Transverse colon (tissue), 4 donors: ENCODE measurements at places on chromosomes 7 and 10.
A peak's percentile ranks its signal among the peaks of the same experiment; 100 is the strongest.

- no peaks in the 10 kb centered on the region for H3K4me1 ChIP-seq
- no peaks in the 10 kb centered on the region for H3K27me3 ChIP-seq
- no peak overlapping the region for H3K27ac ChIP-seq
These were observed 74.6 kb downstream of the CUL1 start for GRCh38 chr7:148773334-148773733.

DNA sequence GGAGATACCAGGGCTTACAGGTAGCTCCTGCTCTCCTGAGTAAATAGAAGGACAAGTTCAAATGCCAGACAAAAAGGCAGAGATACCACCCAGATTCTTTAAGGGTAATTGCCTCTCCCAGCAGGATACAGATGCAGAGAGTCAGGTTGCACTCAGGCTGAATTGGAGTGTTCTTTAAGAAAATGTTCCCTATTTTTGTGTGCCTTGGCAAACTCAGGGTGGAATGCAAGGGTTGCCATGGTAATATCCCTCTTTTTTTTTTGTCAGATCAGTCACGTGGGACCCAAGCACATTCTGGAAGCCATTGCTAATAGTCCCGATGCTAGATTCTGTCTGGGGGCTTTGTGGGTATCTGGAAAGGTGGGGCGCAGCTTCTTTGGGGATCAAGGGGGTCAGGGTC lies 628.0 kb downstream of the CALN1 start:
- H3K27ac ChIP-seq, result no peak overlapping the region
- no peak for DNase-seq
- H3K27me3 ChIP-seq, result no peaks in the 10 kb centered on the region
- no peaks in the 10 kb centered on the region for H3K4me1 ChIP-seq

DNA sequence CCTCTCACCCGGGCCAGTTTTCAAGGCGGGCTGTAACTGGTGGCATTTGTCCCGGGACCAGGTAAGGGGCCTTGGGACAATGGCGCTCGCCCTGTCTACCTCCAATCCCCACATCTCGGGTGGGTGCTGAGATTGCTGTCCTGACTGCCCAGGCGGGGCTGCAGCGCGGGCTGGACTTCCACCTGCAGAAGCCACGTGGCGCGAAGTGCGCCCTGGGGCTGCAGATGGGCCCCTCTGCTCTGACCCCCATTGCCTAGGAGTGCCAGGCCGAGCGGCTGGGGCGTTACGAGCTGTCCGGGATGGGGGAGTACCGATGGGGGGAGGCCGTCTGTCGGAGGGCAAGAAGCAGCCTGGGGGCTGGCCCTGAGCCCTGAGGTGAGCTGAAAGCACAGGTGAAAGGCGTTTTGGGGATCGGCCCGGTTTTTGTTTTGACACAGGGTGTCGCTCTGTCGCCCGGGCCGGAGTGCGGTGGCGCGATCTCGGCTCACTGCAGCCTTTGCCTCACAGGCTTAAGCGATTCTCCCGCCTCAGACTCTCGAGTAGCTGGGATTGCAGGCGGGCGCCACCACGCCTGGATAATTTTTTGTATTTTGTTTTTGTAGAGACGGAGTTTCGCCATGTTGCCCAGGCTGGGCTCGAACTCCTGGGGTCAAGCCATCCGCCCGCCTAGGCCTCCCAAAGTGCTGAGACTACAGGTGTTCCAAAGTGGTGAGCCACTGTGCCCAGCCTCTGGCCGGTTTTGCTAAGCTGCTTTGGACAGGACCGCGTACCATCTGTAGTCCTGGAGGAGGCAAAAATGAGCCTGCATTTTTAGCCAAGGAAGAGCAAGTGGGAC lies at the start of gene SFXN2:
SFXN2 (plus strand) TSS at position 16 of the 835 bp plus-strand sequence. CDS start 12,001 bp downstream, outside the sequence.
- peak; percentile 47 for DNase-seq
- peak within 1 kb of the TSS; percentile 88 for H3K4me3 ChIP-seq
- no peaks in the 10 kb centered on the region for H3K36me3 ChIP-seq
- H3K27ac ChIP-seq, result peak within 1 kb of the TSS; percentile 93

DNA sequence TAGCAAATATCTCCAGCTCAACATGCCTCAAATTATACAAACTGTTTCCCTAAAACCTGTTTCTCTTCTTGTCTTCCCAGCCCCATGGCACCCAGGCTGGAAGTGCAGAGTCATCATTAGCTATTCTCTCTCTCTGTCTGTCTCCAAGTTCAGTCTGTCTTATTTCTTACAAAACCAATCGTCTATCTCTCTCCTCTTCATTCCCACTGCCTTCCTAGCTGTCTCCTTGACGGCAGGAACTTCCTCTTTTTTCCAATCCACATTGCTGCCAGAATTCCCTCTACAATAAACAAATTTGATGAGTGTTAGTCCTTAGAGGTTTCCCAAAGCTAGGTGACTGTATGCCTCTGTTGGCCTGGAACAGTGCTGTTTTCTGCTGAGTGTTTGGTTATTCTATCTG lies 14.9 kb upstream of the ZNRF2 start:
- no peaks in the 10 kb centered on the region for H3K36me3 ChIP-seq
- no peak for DNase-seq
- no peaks in the 10 kb centered on the region for H3K27me3 ChIP-seq
- no peaks in the 10 kb centered on the region for H3K4me1 ChIP-seq
- no peak overlapping the region for H3K4me3 ChIP-seq

GRCh38 chr10:73519336-73519735 lies 23.5 kb upstream of the PPP3CB start:
- no peaks in the 10 kb centered on the region for H3K27me3 ChIP-seq
- H3K4me1 ChIP-seq, result no peaks in the 10 kb centered on the region
- no peak overlapping the region for H3K4me3 ChIP-seq
- DNase-seq, result no peak

DNA sequence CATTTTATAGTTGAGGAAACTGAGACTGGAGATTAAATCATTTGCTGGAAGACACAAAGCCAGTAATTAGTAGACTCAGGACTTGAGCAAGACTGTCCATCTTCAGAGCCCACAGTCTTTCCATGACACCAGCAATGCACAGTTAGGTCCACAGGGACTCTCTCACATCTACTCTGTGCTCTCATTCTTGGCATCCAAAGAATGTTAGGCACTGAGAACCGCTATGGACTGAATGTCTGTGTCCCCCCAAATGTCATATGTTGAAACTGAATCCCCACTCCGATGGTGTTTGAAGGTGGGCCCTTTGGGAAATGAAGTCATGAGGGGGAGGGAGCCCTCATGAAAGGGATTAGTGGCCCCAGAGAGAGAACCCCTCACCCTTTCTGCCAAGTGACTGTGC lies 100.6 kb downstream of the LANCL2 start:
- H3K4me3 ChIP-seq, result no peak overlapping the region
- H3K27me3 ChIP-seq, result no peaks in the 10 kb centered on the region
- peaks cover 14% of the 10 kb centered on the region for H3K36me3 ChIP-seq
- H3K4me1 ChIP-seq, result no peaks in the 10 kb centered on the region

GRCh38 chr7:48525736-48526732 lies 354.8 kb downstream of the ABCA13 start:
- no peak overlapping the region for H3K27ac ChIP-seq
- H3K36me3 ChIP-seq, result no peaks in the 10 kb centered on the region
- H3K4me1 ChIP-seq, result no peaks in the 10 kb centered on the region
- no peaks in the 10 kb centered on the region for H3K27me3 ChIP-seq
- DNase-seq, result no peak

DNA sequence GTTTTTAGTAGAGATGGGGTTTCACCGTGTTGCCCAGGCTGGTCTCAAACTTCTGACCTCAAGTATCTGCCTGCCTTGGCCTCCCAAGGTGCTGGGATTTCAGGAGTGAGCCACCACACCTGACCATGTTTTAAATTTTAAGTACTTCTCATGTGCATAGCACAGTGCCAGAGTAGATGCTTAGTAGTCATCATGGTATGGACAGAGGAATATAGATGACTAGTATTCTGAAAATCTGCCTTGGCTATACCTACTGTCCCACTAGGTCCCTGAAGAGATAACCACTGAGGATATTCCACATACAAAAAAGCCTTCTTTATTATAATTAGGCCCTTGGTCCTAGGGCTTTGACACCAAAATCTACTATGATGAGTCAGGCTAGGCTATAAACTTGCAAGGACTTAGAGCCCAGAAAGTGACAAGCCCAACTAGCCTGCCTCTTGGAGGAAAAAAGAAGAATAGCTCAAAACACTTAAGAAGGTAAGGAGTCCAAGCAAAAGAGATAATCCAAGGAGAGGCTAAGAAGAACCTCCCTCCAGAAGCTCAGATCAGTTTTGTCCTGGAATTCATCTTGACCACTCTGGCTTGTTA lies 34.0 kb downstream of the LUC7L2 start:
- no peaks in the 10 kb centered on the region for H3K4me1 ChIP-seq
- H3K27ac ChIP-seq, result no peak overlapping the region
- DNase-seq, result no peak
- H3K27me3 ChIP-seq, result no peaks in the 10 kb centered on the region

DNA sequence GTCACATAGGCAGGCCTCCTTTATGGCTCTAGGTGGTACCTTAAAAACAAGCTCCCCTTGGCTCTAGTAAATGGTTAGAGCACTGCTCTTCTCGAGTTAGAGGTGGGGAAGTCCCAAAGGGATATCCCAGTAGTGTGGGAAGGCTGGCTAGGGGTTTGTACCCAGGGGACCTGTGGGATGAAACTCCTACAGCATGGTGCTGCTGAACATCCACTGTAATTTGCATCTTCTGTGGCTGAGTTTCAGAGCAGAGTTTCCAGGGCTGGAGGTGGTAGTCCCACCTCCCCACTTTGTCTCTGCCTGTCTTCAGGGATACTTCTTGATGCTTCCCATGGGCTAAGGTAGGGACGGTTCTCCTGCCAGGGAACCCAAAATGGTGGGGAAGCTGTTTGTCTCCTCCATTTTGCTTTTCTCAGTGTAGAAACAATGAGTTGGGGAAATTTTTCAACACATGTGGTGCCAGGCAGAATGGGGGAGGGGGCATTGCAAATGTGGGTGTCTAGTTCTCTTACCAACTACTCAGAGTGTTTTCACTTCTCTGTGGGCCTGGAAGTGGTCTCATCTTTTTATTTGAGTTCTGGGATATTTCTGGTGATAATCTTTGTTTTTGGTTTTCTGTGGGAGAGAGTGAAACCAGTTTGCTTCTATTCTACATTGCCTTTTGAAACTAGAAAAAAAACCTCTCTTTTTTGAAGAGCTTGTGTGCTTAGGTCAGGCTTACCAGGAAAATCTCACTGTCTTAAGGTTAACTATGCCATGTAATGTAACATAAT lies 36.3 kb downstream of the SCART1 start:
- no peaks in the 10 kb centered on the region for H3K4me1 ChIP-seq
- H3K27ac ChIP-seq, result no peak overlapping the region
- H3K36me3 ChIP-seq, result no peaks in the 10 kb centered on the region
- no peak overlapping the region for H3K4me3 ChIP-seq

DNA sequence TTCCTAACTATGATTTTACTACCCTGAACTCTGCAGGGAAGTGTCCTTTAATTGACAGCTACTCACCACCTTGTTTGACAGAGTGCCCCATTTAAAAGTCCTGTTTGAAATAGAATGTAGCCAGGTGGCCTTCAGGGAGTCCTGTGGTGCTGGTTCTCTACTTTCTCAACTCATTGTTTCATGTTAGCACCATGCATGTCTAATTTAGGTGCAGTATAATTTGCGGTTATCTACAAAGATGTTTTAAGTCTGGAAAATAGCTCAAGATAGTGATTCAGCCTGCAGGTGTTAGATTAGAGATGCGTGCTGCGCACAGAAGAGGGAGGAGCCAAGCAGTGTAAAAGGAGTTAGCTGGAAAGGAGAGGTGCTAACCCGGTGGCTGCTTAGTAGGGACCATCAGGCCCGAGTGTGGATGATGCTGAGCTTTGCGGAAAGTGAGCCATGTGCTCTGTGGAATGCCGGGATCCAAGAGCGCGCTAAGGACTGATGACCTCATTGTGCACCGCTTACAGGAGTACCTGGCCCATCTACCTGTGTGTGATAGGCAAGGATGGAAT lies 1.2 kb downstream of the CCM2 start:
- peak overlapping the region; percentile 87 for H3K4me3 ChIP-seq
- peaks cover 6% of the 10 kb centered on the region for H3K4me1 ChIP-seq
- no peaks in the 10 kb centered on the region for H3K36me3 ChIP-seq
- H3K27me3 ChIP-seq, result no peaks in the 10 kb centered on the region
- DNase-seq, result peak; percentile 55

DNA sequence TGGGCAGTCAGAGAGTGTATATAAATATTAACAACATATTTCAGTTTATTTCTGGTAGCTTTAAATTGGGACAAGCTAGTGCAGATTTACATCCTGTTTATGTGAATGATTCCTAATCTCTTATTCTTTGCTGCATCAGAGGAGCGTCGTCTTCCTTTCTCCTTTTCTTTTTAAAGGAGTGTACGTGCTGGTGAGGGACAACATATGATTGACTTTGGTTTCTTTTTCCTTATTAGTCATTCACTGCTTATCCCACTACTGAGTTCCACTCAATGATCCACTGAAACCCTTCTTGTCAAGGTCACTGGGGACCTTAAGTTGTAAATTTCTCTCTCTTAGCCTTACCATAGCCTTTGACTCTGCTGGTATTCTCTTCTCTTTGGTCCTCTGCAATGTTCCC lies 116.3 kb downstream of the EXOC4 start:
- DNase-seq, result no peak
- H3K4me1 ChIP-seq, result no peaks in the 10 kb centered on the region
- H3K27ac ChIP-seq, result no peak overlapping the region
- H3K4me3 ChIP-seq, result no peak overlapping the region
- no peaks in the 10 kb centered on the region for H3K27me3 ChIP-seq

DNA sequence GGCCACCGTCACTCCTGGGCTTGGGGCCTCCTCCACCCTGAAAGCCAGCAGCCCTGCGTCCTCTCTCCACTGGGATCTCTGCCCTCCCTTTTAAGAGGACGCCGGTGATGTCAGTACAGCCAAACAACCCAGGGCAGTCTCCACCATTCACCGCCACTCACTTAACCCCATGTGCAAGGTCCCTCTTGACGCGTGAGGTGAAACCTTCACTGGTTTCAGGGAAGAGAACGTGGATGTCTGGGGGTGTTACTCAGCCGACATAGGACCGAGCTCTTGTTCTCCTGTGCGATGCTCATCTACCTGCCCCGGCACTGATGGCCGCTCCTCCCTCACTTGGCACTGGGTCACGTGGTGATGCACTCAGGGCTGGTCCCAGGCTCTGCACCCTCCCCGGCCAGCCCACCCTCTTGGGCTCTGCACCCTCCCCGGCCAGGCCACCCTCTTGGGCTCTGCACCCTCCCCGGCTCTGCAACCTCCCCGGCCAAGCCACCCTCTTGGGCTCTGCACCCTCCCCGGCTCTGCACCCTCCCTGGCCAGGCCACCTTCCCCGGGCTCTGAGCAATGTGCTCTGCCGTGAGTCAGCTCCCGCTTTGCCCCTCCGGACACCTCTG lies 36.1 kb downstream of the ADGRA1 start:
- no peak overlapping the region for H3K27ac ChIP-seq
- no peak for DNase-seq
- H3K4me1 ChIP-seq, result no peaks in the 10 kb centered on the region
- no peak overlapping the region for H3K4me3 ChIP-seq

- H3K4me1 ChIP-seq, result no peaks in the 10 kb centered on the region
- H3K27ac ChIP-seq, result no peak overlapping the region
- H3K36me3 ChIP-seq, result no peaks in the 10 kb centered on the region
- no peak for DNase-seq
- no peak overlapping the region for H3K4me3 ChIP-seq
- no peaks in the 10 kb centered on the region for H3K27me3 ChIP-seq
These were observed 212.7 kb upstream of the PHYHIPL start for GRCh38 chr10:58963723-58964124.

GRCh38 chr10:100436255-100436654 lies 26.6 kb upstream of the WNT8B start:
- no peak for DNase-seq
- no peak overlapping the region for H3K4me3 ChIP-seq
- H3K27me3 ChIP-seq, result peaks cover 7% of the 10 kb centered on the region
- no peaks in the 10 kb centered on the region for H3K36me3 ChIP-seq
- H3K4me1 ChIP-seq, result no peaks in the 10 kb centered on the region
